ENCODE measurements at places on chromosomes 2 and 18. TPM values are rescaled to one million over a fixed set of nuclear protein-coding genes. Genes with fewer than 3 reads are reported as not detected.

GRCh38 chr2:136233298-136233697 lies 115.3 kb upstream of the CXCR4 start:
- no peak for DNase-seq
- H3K27ac ChIP-seq, result peak overlapping the region; percentile 9
- peaks cover 5% of the 10 kb centered on the region for H3K27me3 ChIP-seq
- no peaks in the 10 kb centered on the region for H3K36me3 ChIP-seq
- H3K4me1 ChIP-seq, result peaks cover 11% of the 10 kb centered on the region

GRCh38 chr18:32770666-32771168 lies 2.1 kb downstream of the KLHL14 start:
- no peaks in the 10 kb centered on the region for H3K36me3 ChIP-seq
- H3K27me3 ChIP-seq, result peaks cover 14% of the 10 kb centered on the region
- no peaks in the 10 kb centered on the region for H3K4me1 ChIP-seq
- no peak for DNase-seq
- no peak overlapping the region for H3K27ac ChIP-seq

The BOK gene
- polyA plus RNA-seq, result 15.2 TPM

- no peak for DNase-seq
- H3K36me3 ChIP-seq, result no peaks in the 10 kb centered on the region
- H3K27ac ChIP-seq, result no peak overlapping the region
- no peaks in the 10 kb centered on the region for H3K27me3 ChIP-seq
Measured at GRCh38 chr2:134836986-134837385, 1.4 kb upstream of the ACMSD start.

The C2orf66 gene
- polyA plus RNA-seq, result not detected

- peaks cover 2% of the 10 kb centered on the region for H3K4me1 ChIP-seq
- no peak overlapping the region for H3K27ac ChIP-seq
- H3K4me3 ChIP-seq, result no peak overlapping the region
- DNase-seq, result no peak
- H3K27me3 ChIP-seq, result peaks cover 2% of the 10 kb centered on the region
- no peaks in the 10 kb centered on the region for H3K36me3 ChIP-seq
Measured at GRCh38 chr2:122028371-122029100, 273.1 kb downstream of the TSN start.

DNA sequence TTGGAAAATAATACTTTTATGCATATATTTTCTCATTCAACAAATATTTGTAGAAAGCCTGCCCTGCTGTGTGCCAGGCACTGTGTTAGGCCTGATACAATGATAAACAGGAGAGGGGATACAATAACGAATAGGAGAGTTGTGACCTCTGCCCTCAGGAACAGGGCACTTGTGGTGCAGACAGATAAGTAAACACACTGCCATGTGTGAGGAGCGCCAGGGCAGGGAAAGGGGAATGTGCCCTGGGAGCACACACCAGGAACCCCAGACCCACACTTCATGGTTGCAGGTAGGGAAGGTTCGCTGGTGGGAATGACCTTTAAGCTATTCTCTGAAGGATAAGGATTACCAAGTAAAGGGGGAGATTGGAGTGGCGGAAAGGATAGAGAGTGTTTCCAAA lies 42.2 kb upstream of the DSC1 start:
- H3K27me3 ChIP-seq, result no peaks in the 10 kb centered on the region
- H3K27ac ChIP-seq, result no peak overlapping the region
- no peaks in the 10 kb centered on the region for H3K4me1 ChIP-seq
- H3K36me3 ChIP-seq, result no peaks in the 10 kb centered on the region
- DNase-seq, result no peak

The NR4A2 gene
- 21.7 TPM for polyA plus RNA-seq
